ENCODE measurements at places on chromosomes 4 and X.

DNA sequence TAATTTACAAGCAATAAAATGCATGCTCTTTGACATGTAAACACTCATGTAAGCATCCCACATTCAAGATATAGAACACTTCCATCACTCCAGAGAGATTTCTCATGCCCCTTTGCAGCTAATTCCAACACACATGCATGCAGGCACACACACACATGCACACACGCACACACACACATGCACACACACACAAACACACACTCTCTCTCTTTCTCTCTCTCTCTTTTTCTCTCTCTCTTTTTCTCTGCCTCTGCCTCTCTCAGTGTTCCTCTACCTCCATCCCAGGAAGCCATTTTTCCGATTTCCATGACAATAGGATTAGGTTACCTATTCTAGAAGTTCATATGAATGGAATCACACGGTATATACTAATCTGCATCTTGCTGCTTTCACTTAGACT is 11.9 kb upstream of the SOD3 start:
- no peak for DNase-seq

DNA sequence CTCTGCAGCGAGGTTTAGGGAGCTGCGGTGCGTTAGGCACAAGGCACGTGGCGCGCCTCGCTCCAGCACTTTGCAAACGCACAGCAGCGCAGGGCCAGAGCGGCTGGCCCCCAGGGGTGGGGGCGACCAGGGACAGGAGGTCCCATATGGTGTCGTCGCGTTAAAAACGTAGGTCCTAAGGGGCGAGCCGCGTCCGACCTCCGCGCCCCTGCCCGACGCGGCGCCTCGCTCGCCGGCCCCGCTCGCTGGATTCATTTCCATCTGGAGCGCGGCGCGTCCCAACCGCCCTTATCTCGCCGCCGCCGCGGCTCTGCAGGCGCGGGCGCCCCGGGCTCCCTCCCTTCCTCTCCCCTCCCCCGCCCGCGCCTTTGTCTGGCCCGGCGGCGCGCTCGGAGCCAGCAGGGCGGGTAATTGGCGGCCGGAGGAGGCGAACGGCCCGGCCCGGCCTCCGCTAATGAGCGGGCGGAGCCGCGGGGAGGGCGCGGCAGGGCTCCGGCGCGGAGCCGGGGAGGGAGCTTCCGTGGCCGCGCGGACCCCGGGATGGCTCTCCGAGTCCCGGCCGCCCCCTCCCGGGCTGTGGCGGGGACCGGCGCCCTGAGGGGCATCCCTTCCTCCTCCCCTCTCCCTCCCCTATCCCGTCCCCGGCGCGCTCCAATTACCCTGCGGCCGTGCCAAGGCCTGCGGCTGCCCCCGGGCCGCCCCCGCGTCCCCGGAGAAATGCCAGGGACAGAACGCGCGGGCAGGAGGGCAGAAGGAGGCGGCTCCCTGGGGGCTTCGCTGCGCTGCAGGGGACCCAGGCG is 409.0 kb downstream of the BCOR start:
- peak; percentile 80 for DNase-seq

GRCh38 chr4:73765296-73765695 is 24.9 kb downstream of the CXCL8 start:
- no peak for DNase-seq

GRCh38 chrX:152575331-152575730 is 62.4 kb upstream of the GABRQ start:
- DNase-seq = no peak

DNA sequence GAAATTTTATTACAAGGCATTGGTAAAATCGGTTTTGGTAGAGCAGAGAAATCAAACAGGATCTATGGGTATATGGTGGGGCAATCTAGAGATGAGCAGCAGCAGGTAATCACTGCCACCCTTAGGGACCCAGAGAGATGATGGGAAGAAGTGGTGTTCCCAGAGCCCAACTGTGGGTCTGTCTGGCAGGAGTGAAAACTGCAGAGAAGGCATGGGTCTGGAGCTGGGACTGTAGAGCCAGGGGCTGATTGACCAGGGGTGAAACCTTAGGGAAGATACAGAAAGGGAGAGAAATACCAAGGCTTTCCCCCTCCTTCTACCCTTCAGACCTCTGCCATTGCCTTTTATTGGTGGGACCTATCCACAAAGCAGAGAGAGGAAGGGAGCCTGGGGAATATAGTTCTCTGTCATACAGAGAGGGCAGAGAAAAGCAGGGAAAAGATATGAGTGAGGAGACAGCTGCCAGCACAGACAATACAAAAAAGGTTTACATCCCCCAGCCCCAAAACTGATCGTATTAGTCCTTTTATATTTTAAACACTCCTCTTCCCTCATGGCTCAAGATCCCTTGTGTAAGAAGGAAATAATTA is 28.7 kb downstream of the PDLIM5 start:
- DNase-seq = no peak

- peak; percentile 72 for DNase-seq
These were observed 191.6 kb upstream of the ANKRD50 start for GRCh38 chr4:124903995-124904722.

GRCh38 chr4:178275671-178276360 is 833.6 kb upstream of the AGA start:
- DNase-seq = no peak

- DNase-seq = no peak
These were observed 92.5 kb downstream of the AREG start for GRCh38 chr4:74537459-74537858.

GRCh38 chrX:136856551-136856950 is 24.0 kb downstream of the RBMX start:
- no peak for DNase-seq

GRCh38 chrX:118893923-118894322 is 70.3 kb downstream of the ZCCHC12 start:
- DNase-seq = no peak

GRCh38 chrX:150869450-150869849 is 29.0 kb downstream of the CD99L2 start:
- DNase-seq = no peak

- no peak for DNase-seq
These were observed 114.2 kb downstream of the SPCS3 start for GRCh38 chr4:176433983-176434382.

- DNase-seq = peak; percentile 27
These were observed 144.9 kb downstream of the POLA1 start for GRCh38 chrX:24838629-24839028.

- DNase-seq = no peak
These were observed 554.5 kb downstream of the STIM2 start for GRCh38 chr4:27414887-27415731.

All from NCI-H2081 (cell line).